ENCODE measurements at places on chromosomes 5 and 9.

- DNase-seq, result peak; percentile 65
Observed at GRCh38 chr9:87684627-87685219, 41.2 kb upstream of the CTSL start.

DNA sequence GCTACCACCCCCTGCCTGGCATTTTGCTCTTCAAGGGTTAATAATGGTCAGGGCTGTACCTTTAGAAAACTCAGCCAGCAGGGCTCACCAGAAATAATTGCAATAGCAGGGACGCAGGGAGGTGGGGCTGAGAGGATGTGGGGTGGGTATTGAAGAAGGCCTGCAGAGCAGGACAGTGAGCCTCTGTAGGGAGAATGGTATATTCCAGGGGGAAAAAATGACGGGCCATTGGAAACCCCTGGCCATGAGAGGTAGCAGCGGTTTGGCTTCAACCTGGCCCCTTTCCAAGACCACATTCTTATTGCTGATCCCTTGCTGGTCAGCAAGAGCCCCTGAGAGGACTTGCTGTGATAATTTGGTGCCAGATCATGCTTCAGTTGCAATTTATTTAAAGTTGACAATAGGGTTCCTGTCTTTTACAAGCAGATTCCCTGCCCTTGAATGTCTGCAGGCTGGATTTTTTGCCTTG is 36.7 kb upstream of the CTNNA1 start:
- no peak for DNase-seq

GRCh38 chr9:73215249-73215648 is 63.6 kb downstream of the ANXA1 start:
- no peak for DNase-seq

GRCh38 chr9:70868661-70869652 is 252.5 kb downstream of the TRPM3 start:
- DNase-seq, result no peak

DNA sequence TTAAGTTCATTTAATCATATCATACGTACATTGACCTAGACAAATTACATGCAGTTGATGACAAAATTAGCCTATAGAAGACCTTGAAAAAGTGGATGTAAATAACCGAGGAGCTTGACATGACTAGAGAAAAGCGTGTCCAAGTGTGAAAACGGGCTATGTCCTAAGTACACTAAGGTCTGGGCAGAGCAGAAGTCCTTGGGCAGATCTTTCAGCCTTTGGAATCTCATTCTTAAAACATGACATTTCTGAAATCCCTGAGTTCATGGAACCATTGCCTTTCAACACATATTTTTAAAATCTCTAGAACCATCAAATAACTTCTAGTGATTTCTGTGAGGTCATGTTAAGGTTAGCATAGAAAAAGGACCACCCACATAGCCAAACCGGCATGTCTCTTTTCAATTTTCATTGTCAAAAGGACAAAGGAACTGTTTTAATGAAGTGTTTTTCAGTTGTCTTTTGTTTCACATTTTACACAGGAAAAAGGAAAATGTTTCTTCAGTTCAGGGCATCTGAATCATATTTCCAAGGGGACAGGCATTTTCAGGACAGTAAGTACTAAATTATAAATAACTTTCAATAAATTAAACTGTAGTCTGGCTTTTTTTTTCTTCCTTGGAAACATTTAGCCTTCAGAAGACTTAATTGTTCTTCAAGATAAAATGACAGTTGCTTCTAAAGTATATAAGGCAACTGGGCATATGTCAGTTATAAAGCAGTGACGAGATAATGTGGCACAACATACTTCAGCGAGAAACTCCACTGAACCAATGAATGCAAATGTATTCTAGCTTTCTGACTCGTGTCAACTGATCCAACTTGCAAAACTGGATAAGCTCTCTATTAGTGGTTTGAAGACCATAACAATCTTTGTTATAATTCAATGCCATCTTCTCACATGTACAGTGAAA is 416.8 kb downstream of the NFIB start:
- DNase-seq, result no peak

DNA sequence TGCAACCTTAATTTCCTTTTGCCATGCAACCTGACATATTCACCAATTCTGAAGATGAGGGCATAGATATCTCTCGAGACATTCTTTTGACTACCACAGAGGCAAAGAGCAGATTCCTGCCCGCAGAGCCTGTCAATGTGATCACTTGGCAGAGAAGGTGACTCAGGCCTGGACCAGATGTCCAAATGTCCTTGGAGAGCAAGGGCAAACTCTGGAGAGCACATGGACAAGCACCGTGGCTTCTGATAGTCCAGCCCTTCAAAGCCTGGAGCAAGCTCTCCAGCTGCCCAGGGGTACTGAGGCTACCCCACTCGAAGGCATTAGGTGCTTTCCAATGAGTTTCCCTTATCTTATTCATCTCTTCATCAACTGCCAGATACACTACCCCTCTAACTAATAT is 50.4 kb upstream of the ALDH1B1 start:
- no peak for DNase-seq

GRCh38 chr9:32551276-32552051 is 663 bp upstream of the SMIM27 start:
- DNase-seq, result no peak

DNA sequence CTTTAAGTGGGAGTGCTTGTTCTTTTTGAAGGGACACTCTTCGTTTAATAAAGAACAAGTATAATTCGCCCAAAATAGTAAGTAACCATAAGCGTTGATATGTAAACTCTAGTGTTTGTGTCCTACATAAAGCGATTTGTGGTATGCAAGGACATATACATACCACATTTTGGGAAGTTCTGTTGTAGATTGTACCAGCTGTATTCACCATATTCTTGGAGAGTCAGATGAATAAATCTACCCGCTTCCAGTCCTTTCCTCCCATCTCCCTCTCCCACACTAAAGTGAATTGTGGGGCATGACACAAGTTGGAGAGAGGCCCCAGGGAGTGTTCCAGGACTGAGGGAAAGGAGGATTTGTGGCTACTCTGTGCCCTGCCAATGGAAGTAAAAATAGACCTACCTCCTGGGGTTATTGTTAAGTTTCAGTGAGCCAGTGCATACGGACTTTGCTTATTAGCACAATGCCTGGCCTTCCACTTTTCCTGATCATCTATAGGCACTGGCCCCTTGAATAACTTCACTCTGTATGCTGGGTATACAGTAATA is 40.6 kb downstream of the ARHGAP26 start:
- DNase-seq, result no peak

DNA sequence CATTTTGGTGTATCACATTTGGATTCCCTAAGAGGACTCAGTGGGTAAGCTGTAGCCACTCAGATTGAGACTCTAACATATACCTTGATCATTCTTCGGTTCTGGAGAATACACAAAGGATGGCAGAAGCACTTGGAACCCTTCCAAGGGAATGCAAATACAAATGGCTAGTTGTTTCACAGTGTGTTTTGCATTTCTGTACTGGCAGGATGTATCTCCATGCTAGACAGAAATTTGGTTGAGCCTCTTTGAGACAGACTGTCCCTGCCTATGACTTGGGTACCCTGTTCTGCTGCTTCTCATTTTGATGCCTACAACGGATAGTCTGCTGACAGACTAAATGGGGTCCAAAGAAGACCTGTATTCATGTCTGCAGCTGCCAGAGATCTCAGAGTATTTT is 273.5 kb downstream of the TMEM38B start:
- DNase-seq, result no peak

GRCh38 chr5:59656351-59657254 is 236.9 kb downstream of the PDE4D start:
- no peak for DNase-seq
